Activated naive CD4-positive, alpha-beta T cell treated with anti-CD3 and anti-CD28 coated beads, Interleukin-2, amount 50 U/mL, for 16 hours (primary cell): ENCODE measurements at places on chromosomes 2 and 18.

DNA sequence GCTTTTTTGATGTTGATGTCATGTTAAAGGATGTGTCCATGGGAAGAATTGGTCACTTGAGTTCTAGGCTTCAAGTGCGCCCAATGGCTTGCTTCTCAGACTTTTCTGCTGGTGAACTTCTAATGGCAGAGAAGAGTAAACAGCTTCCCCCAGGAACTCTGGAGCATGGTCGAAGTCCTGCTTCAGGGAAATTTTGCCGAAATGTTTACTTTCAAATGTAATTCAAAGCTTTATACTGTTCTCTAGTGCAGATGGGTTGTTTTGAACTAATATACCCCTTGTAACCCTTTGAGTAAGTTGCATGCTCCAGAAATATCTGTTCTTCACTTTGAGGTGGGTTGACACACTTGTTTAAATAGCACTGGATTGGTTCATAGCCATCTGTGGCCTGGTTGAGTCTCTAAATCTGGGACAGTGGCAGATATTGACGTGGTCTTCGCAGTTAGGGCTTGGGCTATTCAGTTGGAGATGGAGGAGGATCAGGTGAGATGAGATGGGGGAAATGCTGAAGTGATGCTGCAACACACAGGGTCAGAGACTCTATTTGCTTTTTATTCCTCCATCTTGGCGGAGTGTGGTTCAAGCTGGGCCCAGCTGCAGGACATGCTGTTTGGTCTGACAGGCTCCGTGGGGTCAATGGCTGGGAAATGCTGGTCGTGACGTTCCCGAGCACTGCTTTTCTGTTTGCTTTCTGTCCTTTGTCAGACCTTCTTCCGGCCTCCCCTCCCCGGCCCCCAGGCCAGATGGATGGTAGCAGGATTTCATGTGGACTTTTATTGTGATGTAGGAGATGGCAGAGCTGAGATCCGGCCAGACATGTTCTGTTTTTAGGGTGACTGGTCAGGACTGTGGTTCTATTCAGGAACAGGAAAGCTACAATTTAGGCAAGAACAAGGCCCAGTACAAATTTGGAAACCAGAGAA, 35.9 kb downstream of the MYO1B start:
- DNase-seq, result no peak

GRCh38 chr2:48567671-48568070, 37.7 kb downstream of the STON1 start:
- DNase-seq, result no peak

DNA sequence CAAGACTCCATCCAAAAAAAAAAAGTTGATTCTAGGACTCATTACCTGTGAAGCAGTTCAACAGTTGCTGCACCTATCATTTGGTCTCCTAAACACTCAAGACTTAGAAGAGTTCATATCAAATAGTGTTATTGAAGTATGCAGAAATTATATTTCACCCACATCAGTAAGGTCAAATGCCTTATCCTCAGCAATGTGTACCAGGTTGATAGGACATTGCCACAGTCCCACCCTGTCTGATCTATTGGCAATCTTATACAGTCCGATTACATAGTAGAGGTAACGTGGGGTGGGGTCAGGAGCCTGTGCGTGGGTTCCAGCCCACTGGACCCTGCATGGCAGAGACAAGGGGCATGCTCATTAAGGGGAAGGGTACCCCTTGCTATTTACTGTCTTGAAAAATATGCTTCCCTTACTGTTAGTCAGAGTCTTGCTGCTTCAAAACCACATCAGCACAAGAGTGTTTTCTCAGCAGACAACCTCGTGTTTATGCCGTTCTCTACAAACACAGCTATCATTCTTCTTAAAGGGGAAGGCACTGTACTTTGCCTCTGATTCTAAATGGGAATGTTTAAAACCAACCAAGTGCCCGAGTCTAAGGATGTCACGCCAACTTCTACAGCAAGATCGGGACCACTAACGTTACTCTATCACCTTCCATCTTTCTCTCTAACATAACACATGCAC, 115.2 kb downstream of the MTCL1 start:
- no peak for DNase-seq

GRCh38 chr2:68565858-68566257, 77.5 kb upstream of the PROKR1 start:
- DNase-seq, result no peak
